AG09319 (cell line): ENCODE measurements at places on chromosomes 3 and 15.

GRCh38 chr3:64140651-64141050 lies 84.6 kb downstream of the PRICKLE2 start:
- DNase-seq, result no peak

GRCh38 chr15:90789462-90789861 lies 72.3 kb downstream of the BLM start:
- DNase-seq, result no peak

- DNase-seq, result peak; percentile 44
Observed at GRCh38 chr15:58346361-58346760, 85.4 kb upstream of the LIPC start.

GRCh38 chr15:66327736-66328135 lies 28.7 kb downstream of the TIPIN start:
- DNase-seq, result no peak

DNA sequence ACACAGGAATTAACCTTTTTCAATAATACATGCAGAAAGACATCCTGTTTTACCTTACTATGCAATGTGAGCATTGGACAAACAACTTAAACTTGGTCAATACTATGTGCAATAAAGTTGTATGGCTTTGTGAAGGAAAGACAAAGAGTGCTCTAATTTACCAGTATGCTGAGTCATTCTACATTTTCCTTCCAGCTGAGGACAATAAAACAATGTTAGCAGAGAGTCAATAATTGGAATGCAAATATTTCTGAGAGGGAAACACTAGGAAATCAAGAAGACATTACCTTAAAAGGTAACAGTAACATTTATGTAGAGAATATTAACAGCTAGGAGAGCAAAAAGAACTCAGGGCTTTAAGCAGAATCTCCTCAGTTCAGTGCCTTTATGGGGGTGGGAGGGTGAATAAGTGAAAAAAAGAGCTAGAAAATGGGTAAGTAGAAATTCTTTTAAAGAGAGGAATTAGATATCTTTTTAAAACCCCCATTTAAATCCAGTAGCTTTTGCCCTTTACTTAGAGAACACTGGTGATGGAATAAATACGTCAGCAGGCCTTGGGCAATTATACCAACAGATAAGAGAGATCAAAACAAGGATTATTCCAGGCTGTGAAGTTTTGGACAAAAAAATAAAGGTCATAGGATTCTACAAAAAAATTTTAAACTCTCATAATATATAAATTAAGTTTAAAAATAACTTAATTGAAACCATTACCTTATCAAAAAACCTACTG lies 11.6 kb upstream of the HGD start:
- peak; percentile 11 for DNase-seq

- DNase-seq, result peak; percentile 89
Observed at GRCh38 chr3:170751083-170751898, 118.7 kb downstream of the RPL22L1 start.

DNA sequence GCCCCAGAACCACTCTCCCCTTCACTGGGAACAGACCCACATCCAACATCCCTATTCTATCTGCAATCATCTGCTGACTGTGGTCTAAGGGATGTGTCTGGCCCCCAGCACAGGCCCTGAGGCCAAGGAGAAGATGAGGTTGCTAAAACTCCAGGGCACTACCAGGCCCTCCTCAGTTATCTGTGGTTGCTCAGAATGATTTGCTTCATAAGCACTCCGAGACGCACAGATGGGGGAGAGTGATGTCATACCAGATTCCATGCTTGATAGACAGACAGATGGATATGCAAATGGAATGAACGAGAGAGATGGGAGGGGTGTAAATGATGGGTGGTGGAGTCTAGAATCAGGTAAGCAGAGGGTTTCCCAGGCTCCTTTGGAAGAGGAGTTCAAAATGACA lies 57.8 kb downstream of the CEMIP start:
- DNase-seq, result no peak

DNA sequence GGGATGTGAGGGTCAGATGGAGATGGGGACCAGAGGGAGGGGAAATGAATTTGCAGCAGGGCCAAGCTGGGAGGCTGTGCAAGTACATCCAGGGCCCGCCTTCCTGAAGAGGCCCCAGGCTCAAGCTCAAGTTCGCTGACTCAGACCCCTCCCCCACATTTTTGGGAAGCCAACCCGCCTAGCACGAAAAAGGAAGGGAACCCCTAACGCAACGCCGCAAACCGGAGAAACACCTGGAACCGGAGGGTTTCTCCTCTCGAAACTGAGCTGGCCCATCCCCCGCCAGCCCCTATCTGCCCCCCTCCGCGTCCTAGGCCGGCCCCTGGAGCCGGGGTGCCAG lies 624 bp downstream of the AP3B2 start:
- DNase-seq, result no peak

DNA sequence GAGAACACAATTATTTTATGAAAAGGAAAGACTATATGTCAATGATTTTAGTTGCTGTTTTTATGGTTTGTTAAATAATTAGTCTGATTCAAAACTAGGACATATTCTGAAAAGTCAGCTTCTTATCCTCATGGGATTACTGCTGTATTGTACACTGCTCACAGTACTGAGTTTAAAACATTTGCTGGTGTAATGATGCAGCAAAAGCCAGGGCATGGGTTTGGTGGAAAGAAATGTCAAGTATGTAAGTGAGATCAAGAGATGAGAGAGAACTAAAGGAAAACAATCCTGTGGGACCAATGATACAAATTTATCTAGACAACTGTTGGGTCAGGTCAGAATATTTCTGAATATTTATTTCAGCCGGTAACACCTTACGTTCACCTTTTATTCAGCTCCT lies 210.1 kb upstream of the ARHGEF26 start:
- DNase-seq, result no peak

DNA sequence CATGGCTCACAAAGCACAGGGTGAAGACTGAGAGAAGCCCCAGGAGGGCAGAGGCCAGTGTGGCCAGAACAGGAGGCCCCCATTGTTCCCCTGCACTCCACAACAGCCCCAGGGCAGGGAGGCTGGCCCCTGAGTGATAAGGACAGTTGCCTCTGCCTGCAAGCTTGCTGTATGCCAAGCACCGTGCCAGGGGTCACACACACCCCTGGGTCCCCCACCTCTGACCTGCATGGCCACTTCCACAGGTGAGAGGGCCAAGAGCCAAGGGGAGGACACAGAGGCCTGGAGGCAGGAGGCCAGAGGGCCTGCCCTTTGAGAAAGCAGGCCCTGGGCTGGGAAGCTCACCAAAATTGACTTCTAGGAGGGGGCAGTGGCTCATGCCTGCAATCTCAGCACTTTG lies 23.7 kb downstream of the ATRIP start:
- DNase-seq, result no peak

GRCh38 chr15:67968564-67968963 lies 85.6 kb upstream of the PIAS1 start:
- no peak for DNase-seq

DNA sequence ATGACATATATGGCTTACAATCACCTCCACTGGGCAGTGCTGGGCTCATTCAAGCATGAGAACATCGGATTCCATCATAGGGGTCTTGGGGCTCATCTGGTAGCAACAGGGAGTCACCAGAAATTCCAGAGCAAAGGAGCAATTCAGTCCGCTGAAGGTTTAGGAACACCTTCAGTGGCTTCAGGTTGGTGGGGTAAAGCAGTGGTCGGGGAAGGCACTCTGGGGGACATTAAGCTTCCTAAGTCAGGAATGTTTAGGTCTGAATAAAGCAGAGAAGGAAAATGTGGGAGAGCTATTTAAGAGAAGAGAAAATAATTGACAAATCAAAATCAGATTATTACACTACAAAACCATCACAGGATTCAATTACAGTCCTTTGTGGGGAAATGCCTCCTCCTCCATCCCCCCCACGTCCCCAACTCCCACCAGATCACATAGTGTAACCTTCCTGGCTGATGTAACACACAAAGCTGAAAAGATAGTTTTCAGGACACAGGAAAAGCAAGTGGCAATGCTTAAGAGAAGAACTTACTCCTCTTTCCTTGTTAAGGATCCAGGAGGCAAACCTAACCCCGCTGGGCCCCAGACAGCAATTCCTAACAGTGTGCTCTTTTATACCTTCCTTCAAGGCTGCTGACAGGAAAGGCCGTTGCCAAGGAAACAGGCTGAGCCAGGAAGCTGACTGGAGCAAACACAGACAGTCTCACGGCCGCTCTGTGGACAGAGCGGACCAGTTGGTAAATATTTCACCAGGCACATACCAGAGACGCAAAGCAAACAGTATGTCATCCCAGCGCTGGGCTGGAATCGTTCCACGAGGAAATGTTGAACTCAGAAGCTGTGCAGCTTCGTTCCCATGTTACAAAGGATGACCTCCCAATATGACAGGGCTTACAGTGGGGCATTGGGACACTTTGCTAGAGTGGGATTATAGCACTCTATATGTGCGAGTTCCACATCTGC lies 57.5 kb upstream of the LMCD1 start:
- DNase-seq, result peak; percentile 96

GRCh38 chr15:55515491-55515890 lies 7.5 kb upstream of the DNAAF4 start:
- DNase-seq, result no peak
